ENCODE measurements at places on chromosomes 3 and 15.

DNA sequence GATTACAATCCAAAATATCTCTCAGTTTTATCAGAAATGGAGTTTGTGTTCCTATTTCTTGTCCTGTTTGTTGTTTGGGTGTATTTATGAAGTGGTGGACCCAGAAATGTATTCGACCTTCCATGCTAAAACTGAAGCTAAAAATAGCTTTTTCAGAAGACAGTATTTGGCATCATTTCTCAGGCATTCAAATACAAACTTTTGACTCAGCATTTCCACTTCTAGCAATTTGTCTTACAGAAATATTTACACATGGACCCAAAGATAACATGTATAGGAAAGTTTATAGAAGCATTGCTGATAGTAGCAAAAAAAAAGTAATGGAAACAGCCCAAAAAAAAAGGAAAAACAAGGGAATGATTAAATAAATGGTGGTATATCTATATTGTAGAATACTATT is 156.3 kb downstream of the HCN4 start:
- peak; percentile 35 for DNase-seq

DNA sequence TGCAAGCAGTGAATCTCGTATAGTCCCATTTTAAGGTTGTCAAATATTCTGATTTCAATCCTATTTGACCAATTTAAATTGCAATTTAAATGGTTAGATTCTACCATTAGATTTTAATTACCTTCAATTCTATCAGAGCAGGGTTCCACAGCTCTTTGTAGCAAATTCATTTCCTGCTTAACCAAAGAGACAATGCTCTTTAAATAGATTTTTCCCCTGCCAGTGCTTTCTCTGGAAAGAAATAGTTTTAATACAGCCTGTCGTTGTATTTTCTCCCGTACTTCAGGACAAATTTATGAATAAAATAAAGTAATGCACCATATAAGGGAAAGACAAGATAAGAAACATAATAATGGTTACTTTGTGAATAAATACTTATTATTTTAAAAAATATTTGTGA is 62.8 kb downstream of the ZPLD1 start:
- DNase-seq: no peak

DNA sequence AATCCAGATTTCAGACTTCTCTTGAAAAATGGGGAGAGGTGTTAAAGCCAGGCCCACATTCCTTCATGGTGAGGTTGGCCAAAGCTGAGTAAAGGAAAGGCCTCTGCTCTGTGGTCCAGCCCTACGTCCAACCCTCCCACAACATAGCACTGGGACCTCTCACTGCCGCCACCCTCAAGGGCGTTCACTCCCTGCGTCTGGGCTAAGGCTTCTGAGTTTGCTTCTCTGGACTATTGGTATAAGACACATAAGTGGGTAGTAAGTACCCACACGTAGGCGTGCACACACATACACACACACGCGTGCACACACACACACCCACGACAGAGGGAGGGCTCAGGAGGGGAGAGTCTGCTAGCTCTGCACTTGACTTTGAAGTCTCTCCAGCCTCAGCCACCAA is 80.2 kb upstream of the PXYLP1 start:
- no peak for DNase-seq

DNA sequence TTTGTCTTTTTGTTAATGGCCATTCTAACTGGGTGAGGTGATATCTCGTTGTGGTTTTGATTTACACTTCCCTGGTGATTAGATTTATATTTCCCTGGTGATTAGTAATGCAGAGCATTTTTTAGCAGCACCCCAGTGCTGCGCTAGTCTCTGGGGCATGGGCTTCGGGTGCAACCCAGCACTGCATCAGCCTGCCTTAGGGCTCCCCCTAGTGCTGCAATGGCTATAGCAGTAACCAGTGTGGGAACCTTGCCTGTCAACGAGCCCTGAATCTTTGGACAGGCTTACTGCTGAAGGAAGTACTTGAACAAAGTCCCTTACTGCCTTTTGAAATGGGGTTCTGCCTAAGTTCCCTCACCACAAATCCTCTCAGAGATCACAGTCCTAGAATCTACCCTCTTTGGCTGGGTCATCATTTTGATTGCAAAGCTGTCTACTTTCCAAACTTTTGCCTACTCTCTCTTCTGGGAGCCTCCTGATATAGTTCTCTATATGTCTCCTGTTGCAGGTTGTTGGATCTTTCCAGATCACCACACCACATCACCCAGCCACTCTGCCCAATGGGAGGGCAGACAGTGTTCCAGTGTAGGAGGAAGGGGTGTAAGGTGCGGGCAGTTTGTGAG is 79.2 kb upstream of the CCNL1 start:
- peak; percentile 59 for DNase-seq

GRCh38 chr15:75694241-75695182 is 18.1 kb downstream of the CSPG4 start:
- peak; percentile 98 for DNase-seq

GRCh38 chr3:180421221-180421620 is 180.7 kb upstream of the TTC14 start:
- DNase-seq: peak; percentile 18

DNA sequence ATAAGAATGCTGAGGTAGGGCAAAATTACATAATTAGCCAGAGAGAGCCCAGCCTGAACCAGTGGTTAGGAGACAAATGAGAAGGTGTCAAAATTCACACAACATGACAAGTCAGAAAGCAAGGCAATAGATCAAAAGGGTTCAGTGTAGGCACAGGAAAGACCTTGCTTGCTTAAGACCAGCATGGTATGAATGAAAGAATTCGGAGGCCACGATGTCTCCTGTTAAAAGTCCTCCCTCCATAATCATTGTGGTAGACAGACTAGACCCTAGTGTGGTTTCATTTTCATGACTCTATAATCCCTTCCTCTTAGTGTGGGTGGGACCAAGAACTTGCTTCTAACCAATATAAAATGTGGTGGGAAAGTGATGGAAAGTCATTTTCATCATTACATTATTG is 98.7 kb upstream of the ANKRD28 start:
- no peak for DNase-seq
